CD4-positive, CD25-positive, alpha-beta regulatory T cell (primary cell): ENCODE measurements at places on chromosomes 12 and 14. TPM values are rescaled to one million over a fixed set of nuclear protein-coding genes. Genes with fewer than 3 reads are reported as not detected.

The CPNE6 gene
- polyA plus RNA-seq = not detected

The GALNT16 gene
- polyA plus RNA-seq = 0.05 TPM

The CLMN gene
- not detected for polyA plus RNA-seq

The ZNF641 gene
- 9.8 TPM for polyA plus RNA-seq

The STAT6 gene
- 75.4 TPM for polyA plus RNA-seq

The GAS2L3 gene
- not detected for polyA plus RNA-seq

The BLTP3B gene
- 12.1 TPM for polyA plus RNA-seq

The CLEC7A gene
- polyA plus RNA-seq = not detected
